ENCODE measurements at places on chromosomes 7 and 10.

DNA sequence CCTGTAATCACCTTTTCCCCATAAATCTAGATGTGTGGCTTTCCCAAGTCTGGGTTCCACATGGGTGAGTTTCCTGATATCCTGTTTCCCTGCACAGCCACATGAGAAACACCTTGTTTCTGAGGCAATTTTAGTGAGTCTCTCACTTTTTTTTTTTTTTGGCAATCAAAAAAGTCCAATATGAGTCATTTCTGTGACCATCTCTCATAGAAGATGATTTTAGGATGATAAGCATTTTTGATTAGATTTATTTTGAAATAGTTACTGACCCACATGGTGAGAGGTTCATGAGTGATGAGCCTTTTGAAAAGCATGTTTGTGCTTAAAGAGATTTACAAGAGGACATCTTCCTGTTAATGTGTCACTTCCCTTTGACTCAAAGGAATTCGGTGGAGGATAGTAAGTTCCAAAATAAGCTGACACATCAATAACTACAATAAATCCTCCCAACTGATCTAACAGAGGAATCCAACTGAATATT is 464.0 kb downstream of the INHBA start:
- DNase-seq = no peak

DNA sequence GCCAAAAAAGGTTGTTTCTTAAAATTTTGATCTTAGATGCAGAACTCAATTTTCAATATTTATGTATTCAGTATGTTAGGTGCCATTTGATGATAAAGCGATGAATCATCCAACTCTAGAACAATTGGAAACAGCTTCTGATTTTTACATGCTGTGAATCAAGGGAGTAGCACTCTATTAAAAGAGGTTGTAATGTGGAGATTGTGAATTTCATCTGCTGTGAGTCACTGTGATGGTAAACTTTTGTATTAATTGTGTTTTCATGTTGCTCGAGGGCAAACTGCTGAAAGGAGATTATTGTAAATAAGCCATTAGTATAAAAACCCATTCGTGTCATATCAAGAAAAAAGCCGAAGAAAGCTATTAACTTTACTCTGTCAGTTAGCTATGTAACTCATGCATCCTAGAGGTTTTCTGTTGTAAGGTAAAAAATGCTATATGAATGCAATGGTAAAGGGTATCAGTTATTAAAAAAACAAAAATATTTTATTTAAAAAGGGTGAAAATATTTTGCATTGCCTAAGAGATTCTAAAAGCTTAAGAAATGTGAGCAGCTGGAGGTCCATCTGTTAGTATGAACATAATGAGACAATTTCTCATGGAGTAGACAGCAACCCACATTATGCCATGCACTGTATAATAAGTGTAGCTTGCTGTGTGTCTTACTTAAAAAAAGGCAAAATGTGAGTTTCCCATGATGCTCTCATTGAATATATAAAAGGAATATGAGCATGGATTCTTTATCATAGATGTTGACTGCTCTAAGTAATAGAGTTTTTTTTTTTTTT is 511.0 kb upstream of the PCDH15 start:
- DNase-seq = no peak

GRCh38 chr10:36725581-36726520 is 399.5 kb upstream of the ANKRD30A start:
- DNase-seq = no peak

GRCh38 chr10:91271886-91272285 is 51.4 kb downstream of the PCGF5 start:
- DNase-seq = no peak

- DNase-seq = no peak
Measured at GRCh38 chr10:115030483-115031200, 62.5 kb upstream of the ATRNL1 start.
